ENCODE measurements at places on chromosomes 5 and 9.

GRCh38 chr5:86143837-86144236, 473.9 kb upstream of the COX7C start:
- no peak for DNase-seq

DNA sequence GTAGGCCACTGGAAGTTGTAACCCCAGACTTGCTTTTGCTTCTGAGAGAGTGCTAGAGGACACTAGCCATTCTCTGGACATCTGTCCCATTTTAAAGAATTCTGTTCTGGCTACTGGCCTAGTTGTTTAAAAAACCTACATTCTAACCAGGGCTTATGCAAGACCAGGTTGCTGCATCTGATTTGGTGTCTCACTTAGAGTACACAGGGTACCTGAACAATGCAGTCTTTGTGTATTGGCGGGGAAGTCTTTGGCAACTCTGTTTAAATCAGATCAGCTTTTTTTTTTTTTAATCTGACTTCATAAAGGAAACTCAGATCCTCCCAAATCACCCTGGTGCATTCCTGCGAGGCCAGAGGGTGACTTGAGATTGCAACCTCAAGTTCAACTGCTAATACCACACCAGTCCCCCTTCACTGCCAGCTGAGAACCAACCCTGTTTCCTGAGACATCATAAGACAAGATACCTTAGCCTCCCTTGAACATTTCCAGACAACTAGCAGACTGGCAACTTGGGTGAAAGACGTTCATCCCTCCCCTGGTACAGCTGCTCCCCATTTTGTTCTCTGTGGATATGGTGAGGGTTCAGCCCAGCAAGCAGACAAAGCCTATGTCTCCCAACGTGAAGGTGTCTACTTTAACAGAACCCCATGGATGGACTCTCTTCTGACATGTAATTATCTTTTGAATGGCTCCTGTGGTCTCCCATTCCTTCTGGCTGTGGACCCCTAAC, 27.0 kb downstream of the SKP1 start:
- DNase-seq: peak; percentile 24

- peak; percentile 96 for DNase-seq
These were observed 2.1 kb upstream of the GLIS3 start for GRCh38 chr9:4301971-4302427.

- DNase-seq: no peak
These were observed 58.4 kb downstream of the HABP4 start for GRCh38 chr9:96508227-96508940.

DNA sequence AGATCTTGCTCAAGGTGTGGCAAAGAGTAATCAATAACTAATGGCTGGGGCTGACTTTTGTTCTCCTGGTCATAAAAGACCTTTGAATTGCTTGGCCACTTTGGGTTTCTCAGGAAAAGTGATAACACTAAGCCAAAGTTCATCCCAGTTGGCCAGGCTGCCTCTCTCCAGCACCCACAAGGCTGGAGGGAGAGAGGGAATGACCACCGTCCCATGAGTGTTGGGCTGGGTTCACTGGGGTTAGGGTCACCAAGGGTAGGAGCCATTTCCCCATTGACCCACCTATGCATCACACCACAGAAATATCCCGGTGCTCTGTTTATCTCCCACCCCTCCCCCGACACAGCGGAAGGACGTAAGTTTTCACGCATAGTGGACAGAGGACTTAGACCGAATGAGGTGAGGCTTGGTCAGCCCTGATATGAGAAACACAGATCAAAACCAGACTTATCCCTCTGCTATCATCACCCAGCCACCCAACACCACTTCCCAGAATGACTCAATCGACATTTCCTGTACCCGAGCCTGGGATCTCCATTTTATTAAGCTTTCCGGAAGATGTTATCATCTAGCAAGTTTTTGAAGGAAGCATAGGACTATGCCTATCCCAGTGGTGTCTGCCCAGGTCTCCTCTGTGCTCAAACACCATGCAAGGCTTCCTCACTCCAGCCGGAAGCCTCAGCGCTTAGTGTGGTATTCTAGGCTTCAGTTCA, 27.0 kb upstream of the PPARGC1B start:
- no peak for DNase-seq

DNA sequence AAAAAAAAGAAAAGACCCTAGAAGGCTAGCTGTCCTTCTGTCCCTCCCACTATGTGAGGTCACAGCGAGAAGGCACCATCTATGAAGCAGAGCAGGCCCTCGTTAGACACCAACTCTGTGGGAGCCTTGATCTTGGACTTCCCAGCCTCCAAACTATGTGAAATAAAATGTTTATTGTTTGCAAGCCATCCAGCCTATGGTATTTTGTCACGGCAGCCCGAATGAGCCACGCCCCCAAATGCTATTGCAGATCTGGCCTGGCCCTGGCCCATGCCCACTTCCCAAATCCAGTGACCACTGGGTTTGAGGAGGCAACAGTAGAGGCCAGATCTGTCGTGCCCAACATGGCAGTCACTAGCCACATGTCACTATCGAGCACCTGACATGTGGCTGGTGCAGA, 10.8 kb downstream of the STK10 start:
- DNase-seq: no peak

DNA sequence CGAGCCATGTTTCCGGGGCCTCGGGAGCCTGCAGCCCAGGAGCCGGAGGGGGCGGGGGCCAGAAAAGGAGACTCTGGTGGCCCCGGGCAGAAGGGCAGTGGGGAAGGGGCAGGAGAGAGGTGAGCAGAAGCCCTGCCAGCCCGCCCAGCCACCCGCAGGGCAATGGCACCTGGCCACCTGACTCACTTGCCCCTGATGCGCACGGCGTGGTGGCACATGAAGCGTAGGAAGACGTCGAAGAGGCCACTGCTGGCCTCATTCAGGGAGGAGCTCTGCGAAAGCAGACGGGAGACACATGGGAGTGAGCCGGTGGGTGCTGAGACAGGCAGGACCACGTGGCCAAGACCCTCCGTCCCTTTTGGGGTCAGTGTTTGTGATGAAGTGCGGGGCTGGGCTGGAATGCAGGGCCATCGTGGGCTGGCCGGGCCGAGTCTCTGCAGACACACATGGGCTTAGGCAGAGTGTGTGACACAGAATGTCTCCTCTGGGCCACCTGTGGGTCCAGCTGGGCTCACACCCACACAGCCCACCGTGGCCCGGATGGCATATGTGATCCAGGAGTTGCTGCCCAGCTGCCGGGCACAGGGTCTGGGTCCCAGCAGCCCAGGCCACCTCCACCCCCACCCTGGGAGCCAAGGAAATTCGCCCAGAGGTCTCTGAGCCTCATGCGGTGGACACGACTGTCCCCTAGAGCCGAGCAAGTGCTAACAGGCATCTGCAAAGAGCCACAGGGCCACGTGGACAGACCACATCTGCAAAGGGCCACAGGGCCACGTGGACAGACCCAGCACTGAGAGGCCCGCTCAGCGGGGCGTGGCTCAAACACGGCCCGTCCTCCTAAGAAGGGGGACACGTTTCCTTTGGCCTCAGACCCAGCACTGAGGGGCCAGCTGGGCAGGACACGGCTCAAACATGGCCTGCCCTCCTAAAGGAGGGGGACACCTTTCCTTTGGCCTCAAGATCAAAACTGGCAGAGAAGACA, 23.6 kb downstream of the TERT start:
- DNase-seq: no peak

DNA sequence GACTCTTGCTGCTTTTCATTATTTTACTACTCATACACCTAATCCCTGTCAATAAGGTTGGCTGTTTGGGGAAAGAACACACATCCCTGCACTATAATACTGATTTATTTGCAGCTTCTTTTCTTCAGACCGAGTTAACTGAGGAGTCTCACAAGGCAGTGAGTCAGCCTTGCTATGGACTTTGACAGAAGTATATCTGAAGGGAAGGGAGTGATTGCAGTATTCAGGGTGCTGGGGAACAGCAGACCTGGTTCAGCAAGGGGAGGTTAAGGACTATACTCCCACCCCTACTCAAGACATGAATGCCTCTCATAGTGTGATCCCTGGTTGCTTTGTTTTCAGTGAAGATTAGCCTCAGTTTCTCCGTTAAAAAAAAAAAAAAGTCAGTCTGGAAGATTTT, 99.8 kb downstream of the TLE4 start:
- no peak for DNase-seq

DNA sequence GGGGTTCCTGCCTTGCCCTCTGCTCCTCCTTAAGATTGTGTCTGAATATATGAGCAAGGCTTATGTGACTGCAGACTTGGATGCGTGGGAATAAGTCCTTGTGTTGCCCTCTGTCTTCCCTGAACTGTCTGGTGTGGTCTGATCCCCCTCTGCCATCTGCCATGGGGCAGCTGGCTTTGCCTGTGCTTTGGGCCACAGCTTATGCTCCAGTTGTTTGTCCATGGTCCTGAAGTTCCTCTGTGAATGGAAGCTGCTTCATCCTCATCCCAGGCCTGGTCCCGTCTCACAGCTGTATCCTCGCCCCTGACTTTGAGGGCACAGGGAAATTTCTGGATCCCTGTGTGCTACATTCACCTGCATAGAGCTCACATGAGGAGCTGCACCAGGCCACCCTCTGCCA, 14.7 kb downstream of the IL31RA start:
- DNase-seq: peak; percentile 52

DNA sequence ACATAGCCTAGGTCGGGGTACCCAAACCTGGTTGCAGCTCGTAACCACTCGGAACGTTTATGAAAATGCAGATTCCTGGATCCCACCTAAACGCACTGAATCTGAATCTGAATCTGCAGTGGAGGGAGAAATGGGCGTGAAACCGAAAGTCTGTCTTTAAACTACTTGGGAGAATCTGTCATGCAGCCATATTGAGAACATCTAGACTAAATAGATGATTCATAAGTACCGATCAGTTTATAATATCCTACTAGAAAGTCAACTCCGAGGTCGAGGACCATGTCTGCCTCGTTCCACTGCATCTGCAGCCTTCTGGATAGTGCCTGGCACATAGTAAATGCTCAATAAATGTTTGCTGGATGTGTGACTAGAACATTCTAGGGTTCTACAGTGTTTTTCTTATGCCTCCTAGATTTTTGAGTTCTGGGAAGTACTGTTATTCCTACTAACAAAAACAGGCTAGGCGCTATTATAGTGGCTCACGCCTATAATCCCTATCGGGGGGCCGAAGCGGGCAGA, 632 bp downstream of the COQ4 start:
- DNase-seq: peak; percentile 49

GRCh38 chr9:21580636-21581378, 98.7 kb upstream of the IFNE start:
- DNase-seq: peak; percentile 45

- DNase-seq: peak; percentile 36
These were observed 97.1 kb downstream of the GOLPH3 start for GRCh38 chr5:32076699-32077695.

DNA sequence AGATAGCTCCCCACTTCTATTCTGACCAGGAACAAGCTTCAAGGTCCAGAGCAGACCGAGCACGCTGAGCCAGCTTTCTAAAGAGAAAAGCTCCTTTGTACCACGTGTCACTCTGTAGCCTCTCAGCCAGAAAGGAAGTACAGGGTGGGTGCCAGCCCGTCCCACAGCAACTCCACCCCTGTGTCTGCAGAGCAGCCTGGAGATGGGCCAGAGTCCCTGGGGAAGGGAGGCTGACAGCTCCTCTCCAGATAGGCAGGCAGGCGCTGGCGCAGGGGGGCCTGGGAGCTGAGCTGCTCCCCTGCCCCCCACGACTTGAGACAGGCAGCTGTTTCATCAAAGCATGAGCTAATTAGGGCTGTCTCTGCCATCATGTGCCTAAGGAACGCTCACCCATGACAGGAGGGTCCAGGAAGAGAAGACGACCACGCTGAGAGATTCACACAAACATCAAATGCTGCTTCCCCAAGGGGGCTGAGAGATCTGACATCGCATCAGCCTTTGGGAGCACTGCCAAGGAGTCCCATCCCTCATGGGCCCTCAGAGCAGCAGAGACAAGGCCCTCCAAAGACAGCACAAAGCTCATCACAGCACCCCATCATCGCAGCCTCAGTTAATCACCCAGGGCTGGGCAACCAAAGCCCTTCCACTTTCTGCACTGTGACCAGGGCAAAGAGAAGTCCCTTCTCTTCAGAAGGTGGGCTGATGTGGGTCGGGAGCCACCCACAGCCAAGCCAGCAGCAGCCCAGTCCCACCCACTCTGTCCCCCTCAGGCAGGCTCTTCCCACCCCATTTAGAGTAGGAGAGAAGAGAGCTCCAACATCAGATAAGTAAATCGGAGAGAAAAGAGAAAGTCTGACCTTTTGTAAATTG, 78.5 kb upstream of the LRRTM2 start:
- DNase-seq: peak; percentile 55

DNA sequence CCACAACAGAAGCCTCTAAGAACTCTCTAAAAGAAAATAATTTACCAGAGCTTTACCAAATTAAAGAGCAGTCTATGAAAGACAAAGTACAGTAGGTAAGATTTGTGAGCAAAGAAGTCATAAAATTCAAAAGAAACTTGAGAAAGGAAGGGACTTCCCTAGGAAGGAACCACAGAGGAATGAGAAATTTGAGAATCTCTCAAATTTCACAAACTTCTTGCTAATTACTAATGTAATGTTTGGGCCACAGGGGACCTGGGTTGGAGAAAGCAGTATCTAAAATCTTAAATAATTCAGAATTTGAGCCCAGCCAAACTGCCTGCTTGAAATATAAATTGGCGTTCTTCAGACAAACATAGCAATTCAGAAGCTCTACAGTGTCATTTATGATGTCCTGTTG, 225.0 kb upstream of the PRR16 start:
- no peak for DNase-seq

DNA sequence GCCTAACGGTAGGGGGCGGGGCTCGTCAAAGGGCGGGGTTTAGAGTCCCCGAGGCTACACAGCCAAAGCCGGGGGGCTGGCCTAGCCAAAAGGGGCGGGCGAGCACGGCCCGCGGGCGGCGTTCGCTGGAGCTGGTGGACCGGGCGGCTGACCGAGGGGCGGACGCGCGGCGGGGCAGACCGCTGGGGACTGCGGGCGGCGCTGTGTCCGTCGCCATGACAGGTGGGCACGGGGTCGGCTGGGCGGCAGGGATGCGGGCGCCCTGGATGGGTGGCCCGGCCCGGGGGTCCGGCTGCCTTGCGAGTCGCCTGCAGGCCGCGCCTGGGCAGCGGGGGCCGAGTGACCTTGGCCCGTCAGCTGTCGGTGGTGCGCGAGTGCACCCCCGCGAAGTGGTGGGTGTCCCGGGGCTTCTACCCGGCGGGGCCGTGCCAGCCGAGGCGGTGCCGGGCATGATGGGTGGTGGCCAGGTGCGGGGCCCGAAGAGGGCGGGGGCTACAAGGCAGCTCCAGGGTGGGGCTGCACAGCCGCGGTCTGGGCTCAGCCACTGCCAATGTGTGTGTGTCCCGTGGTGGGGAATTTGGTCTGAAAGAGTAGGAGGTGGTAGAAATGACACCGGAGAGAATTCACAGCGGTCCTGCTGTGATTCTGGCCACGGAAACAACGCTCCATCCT, at the start of gene CARD19:
Gene CARD19 (plus strand): TSS at position 87 of the 672 bp plus-strand sequence. CDS start 129 bp downstream, at position 216.
- DNase-seq: no peak
